ENCODE measurements at places on chromosomes 2 and 18.

DNA sequence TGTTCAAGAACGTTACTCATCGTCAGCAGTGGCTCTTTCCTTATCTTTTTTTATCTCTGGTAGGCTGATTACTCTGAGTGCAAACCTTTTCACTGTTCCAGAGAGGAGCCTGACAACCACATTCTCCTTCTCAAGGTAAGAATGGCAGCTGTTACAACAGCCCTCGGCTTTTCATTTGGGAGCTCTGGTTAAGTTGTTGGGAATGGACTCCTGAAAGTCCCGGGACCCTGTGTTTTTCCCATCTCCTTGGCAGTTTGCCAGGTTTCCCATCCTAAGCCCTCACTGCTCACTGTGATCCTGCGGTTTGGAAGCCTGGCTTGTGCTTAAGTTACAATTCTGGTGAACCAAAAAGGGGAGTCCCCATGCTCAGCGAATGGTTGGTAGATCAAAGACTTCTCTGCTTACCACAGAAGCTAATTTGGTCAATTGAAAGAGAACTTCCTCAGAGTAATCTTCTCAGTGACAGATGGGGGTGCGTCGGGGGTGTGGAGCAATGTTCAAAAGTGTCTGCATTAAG is 122.3 kb downstream of the LYPD6B start:
- no peak for DNase-seq

DNA sequence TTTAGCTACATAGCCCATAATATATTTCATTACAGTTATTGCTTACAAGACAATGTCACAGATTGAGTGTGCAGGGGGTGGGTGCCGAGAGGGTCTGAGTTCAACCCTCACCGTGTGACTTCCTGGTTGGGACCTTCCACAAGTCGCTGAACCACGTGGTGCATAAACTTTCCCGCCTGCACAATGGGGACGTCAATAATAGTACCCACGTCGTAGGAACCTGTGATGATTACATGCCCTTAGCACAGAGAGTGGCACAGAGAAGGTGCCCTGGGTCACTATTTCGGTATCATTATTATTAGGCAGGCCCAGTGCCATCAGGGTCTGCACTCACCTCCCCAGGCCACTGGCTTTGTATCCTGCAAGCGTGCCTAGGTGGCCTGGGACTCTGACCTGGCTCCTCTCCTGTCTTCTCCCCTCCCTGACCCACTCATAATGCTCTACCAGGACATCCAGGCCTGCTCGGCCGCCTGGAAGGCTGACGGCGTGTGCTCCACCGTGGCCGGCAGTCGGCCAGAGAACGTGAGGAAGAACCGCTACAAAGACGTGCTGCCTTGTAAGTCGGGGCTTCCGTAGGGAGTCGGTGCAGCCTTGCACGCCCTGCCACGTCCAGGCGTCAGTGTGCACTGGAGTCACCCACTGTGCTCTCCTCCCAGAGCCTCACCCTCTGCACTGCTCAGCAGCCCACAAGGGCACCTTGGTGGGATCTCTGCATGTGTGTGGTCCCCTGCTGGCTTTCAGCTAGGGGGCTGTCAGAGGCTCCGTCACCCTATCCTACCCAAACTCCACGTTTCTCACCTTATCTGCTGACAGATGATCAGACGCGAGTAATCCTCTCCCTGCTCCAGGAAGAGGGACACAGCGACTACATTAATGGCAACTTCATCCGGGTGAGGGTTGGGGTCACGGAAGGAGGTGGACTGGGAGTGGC is 2.8 kb downstream of the PTPN18 start:
- no peak for DNase-seq

GRCh38 chr18:13366131-13366530 is 147.6 kb downstream of the LDLRAD4 start:
- DNase-seq: no peak

DNA sequence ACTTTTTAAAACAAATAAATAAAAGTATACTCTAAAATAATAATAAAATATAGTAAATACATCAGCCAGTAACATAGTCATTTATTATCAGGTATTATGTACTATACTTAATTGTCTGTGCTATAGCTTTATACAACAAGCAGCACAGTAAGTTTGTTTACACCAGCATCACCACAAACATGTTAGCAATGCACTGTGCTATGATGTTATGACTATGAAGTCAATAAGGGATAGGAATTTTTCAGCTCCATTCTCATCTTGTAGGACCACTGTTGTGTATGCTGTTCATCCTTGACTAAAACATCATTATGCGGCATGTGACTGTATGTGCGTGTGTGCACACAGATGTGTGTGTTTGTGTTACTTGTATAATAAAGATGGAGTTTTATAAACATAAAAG is 137.5 kb downstream of the LYPD6B start:
- DNase-seq: no peak

- no peak for DNase-seq
Observed at GRCh38 chr2:221262651-221263050, 309.5 kb downstream of the EPHA4 start.

DNA sequence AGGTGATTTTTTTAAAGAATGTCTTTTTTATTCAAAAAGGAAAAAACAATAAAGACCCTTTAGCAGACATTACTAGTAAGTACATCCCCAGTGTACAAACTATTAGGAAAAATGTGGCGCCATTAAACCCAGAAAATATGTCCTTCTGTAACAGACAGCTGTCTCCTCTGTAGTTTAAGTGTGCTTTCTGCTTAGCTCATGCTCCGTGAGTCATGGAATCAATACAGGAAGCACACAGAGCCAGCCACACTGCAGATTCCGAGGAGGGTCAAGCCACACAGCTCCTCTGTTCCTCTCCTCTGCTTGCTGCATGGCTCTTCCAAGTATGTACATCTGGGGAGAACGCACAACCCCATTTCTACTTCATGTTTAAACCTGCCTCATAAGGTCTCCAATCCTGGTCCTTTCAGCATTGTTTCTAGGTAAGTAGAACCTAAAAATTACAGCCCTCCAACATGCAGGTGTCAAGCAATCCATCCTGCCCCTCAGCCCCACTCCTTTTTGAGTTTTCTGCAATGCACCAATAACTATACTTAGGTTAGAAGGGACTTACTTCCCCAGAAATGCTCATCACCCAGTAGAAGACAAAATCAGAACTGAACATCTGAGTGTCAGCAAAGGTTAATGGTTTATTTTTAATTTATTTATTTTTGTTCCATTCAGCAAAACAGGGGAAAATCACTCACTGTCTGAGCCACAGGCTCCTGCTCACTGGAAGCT is 37.5 kb downstream of the ACVR1 start:
- peak; percentile 64 for DNase-seq

DNA sequence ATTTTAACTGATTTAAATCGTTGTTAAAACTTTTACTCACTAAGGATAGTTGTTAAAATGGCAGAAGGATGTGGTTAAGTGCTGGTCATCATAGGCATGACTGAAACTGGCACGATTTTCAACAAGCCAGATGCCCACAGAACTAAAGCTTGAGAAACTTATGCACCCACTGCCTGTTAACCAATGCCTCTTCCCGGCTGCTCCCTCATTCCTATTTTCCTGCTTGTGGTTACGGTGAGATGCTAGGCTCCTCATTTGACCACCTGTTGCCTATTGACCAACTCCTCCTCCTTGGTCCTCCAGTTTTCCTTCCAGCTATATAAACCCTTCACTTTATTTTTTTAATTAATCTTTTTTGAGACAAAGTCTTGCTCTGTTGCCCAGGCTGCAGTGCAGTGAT is 238.7 kb downstream of the TFCP2L1 start:
- no peak for DNase-seq

- DNase-seq: no peak
Observed at GRCh38 chr2:160471950-160472349, 21.7 kb downstream of the RBMS1 start.

DNA sequence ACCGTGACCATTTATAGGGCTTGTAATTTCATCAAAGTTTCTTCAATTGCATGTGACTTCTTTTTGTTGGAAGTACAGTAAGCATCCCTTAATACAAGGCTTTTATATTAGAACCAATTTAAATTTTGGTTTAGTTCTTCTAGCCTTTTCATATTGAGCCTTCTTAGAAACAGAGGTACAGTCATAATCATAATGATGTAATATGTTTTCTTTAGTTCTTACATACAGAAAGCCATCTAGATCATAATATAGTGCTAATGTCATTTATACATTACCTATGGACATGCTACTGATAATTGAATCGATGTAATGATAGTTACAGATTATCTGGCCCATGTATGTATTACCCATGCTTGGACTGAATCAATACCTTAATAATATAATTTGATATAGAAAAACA is 109.9 kb upstream of the OTX1 start:
- no peak for DNase-seq

DNA sequence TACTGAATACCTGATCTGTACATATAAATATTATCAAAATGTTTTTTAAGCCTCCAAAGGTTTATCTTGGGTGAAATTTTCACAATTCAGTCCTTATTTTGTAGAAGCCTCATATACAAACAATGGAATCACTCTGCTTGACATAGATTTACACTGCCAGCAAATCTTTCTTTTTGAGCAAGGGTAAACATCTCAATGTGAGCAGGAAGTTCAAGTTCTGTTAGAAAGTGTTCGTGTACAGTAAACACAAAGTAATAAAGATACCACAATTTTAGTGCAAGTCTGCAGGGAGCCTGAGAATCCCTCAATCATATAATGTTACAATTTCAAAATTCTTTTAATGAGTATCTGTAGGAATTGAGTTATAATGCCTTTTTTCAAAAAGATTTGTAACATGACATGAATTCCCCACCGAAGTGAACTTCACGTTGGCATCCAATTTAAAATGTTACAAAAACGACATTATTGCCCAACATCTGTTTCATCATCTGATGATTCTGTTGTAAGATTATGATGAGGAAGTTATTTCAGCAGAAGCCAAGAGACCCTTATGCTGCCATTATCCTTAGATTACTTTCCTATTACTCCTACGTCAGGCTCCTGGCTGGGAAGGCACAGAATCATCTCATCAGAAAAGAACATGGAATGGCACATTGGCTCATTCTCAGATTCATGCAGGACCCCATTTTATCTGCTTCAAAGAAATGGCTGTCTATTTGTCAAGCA is 283.9 kb upstream of the ACVR2A start:
- no peak for DNase-seq

- DNase-seq: no peak
Observed at GRCh38 chr2:40428439-40428838, 23.5 kb downstream of the SLC8A1 start.

DNA sequence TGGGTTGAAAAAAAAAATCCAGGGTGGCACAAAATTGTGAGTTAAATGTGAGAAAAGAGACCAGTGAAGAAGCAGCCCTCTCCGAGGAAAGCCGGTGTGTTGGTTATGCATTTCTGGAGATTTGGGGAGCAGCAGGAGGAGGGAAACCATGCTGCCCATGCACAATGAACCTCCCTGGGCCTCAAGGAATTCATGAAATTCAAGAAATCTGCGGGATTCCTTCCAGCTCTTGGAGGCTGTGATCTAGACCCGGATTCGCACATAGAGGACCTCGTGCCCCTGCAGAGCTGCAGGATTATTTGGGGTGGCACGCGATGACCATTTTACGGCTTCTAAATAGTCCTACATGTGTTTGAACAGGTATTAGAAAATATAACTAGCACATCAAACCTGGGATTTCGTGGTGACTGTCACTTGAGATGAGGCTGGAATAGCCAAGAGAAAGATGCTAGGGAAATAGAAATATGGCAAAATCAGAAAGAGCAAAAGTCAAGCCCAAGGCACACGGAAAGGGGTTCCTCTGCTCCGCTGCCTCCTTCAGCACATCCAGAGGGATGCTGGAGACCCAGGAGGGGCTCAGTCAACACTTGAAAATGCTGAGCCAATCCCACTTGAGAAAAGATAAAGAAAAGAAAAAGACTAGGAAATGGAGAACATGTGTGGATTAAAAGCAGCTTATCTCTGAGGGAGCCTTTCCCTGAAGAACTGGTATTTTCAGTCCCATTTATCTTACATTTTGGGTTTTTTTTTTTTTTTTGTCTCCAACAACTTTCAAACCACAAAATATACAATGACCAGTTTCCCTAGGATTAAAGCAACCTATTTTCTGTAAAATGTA is 22.0 kb downstream of the KCTD1 start:
- DNase-seq: no peak

DNA sequence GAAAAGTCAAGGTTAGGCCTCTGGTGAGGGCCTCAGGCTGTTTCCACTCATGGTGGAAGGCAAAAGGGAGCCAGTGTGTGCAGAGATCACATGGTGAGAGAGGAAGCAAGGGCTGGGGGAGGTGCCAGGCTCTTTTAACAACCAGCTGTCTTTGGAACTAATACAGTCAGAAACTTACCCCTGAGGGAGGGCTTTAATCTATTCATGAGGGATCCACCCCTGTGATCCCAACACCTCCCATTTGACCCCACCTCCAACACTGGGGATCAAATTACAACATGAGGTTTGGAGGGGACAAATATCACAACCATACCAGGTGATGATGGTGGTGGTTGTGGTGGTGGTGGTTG is 10.9 kb downstream of the POLI start:
- no peak for DNase-seq

GRCh38 chr18:78268226-78268988 is 711.2 kb upstream of the SALL3 start:
- no peak for DNase-seq

GRCh38 chr2:39435741-39436591 is 1.1 kb downstream of the MAP4K3 start:
- no peak for DNase-seq

Data from right forelimb (tissue), 1 donor.